ENCODE measurements at places on chromosomes 12 and 14.

DNA sequence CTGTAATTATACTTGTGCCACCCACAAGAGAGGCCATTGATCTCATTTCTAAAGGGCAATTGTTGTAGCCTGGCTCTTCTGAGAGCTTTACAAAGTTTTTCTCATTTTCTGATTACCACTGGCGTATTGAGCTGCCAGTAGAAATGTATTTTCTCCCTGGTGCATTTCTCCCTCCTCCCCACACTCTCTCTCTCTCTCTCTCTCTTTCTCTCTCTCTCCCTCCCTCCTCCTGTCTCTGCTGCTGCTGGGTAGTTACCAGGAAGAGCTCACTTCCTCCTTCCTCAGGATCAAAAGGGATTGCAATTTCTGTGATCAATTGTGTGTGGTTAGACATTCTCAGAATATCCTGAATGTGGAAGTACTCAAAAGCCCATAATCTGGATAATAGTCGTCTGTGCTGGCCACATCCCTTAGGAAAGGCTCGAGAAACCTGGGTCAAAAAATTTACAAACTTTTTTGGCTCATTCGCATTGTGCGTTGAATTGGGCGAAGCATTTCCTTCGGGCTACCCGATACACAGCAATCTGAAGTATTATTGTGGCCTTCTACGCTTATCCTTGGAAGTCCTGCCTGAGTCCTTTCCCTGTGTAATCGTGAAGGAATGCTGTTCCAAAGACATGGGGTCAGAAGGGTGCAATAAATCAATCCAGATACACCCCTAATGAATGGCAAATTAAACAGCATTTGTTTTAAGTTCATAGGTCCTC is 254.8 kb downstream of the MSRB3 start:
- DNase-seq: no peak

GRCh38 chr14:38187528-38187927 is 20.2 kb upstream of the SSTR1 start:
- no peak for DNase-seq

DNA sequence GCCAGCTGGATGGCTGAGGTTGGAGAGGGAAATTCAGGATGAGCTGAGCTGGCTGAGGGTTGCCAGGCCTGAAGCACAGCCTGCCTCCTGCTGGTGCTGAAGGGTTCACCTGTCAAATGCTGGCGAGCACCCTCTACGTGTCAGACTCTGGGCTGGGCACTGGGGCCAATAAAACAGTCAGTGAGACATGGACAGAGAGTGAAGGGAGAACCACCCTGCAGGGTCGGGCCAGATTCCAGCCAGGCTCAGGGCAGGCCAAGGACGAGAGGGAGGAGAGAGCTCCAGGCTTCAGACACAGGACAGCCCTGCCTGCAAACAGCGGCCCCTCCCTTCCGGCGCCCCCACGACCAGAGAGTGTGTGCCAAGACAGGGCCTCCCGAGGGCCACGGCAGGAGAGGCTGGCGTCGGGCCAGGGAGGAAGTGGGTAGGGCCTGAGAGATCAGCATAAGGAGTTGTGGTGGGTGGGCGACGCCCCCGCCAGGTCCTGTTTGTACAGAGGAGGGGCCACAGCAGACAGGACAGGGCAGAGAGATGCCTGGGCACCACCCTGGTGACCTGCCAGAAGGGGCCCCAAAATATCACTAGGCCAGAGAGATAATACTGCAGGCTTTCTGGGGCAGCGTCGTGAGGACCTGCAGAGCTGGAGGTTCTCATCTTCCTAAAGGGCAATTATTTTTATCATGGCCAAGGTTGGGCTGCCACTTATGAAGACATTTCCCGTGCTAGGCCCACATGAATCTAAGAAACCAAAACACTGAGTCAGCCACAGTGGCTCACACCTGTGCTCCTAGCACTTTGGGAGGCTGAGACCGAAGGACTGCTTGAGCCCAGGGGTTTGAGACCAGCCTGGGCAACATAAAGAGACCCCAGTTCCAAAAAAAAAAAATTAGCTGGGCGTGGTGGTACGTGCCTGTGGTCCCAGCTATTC is 73.1 kb upstream of the GPR68 start:
- peak; percentile 47 for DNase-seq

DNA sequence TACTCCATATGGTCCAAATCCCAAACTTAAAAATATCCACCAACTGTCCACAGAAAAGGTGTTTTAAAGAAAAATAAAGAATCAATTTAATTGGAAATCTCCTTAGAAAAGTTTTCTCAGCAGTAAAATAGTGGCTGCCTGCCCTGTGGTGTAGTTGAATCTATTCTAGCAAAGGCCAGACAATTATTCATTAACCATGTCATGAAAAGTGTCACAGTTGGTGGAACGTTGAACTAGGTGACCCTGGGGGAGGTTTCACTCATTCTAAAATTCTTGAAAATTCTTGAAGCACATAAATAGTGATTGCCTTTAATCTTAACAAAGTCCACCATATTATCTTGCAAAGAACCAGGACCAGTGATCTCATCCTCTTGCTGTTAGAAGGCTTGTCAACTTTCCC is 78.4 kb upstream of the GZMB start:
- DNase-seq: no peak

DNA sequence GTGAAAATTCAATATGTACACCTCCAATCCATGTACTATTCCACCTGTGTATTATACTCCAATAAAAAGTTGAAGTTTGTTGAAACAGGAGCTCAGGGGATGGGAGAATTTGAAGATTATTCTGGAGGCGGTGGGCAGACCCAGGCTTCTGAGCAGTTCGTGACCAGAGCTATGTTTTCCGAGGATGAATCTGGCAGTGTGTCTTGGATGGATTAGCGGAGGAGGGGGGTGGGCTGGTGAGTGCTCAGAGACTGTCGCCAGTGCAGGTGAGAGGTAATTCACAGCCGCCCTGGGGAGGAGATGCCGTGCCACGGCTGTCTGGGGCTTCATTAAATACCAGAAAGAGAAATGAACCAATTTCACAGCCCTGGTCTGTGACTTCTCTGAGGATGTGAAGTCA is 283.0 kb upstream of the RTL1 start:
- no peak for DNase-seq

- DNase-seq: no peak
Measured at GRCh38 chr14:40847480-40847879, 759.2 kb upstream of the LRFN5 start.

GRCh38 chr12:130873825-130874224 is 2.0 kb downstream of the RAN start:
- no peak for DNase-seq

- DNase-seq: no peak
Measured at GRCh38 chr14:22597771-22598098, 365 bp upstream of the ABHD4 start.

DNA sequence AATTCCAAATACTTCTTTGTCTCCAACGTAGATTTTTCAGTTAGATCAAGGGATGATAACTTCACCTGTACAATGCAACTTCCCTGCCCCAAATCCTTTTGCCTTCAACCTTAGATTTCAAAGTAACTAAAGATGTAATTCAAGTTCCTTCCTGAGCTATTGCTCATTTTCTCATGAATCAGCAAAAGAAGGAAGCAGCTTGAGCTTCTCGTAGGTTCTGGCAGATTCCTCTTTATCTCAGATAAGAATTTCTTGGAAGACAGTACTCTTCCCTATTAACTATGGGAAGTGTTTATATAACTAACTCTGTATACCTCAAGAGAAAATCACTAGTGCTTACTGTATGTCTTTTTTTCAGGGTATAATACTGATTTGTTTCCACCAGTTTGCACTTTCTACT is 203.8 kb downstream of the RASSF9 start:
- no peak for DNase-seq

DNA sequence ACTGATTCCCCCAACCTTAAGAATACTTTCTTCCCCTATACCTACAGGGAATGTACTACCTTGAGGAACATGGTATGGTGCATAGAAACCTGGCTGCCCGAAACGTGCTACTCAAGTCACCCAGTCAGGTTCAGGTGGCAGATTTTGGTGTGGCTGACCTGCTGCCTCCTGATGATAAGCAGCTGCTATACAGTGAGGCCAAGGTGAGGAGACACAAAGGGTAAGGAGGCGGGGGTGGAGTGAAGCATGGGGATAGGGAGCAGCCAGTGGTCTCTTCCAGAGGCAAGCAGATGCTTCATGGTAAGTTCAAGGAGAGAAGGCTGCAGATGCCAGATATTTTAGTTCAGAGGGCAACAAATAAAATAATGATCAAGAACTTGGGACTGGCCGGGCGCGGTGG is 6.6 kb upstream of the PA2G4 start:
- no peak for DNase-seq

DNA sequence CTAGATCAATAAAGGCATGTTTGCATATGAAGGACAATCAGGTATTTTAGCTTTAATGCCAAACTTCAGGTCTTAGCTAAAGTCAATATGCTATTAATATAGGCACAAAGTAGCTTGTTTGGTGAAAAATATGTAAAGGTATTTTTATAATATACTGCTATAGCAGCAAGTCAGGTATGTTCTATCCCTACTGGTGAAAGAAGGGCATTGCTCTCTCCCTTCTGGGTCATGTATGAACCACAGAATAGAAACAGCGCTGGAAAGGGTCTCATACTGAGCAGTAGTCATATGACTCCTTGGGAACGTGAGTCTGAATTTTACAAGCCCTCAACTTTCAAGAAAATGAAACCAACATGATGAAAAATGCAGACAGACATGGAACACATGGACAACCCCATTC is 314.6 kb downstream of the GRIN2B start:
- DNase-seq: no peak

GRCh38 chr12:92543359-92543758 is 159.4 kb upstream of the PLEKHG7 start:
- no peak for DNase-seq

- no peak for DNase-seq
Measured at GRCh38 chr12:56122637-56123036, 4.6 kb downstream of the ZC3H10 start.

- DNase-seq: no peak
Measured at GRCh38 chr14:54343272-54344121, 53.3 kb upstream of the CDKN3 start.

DNA sequence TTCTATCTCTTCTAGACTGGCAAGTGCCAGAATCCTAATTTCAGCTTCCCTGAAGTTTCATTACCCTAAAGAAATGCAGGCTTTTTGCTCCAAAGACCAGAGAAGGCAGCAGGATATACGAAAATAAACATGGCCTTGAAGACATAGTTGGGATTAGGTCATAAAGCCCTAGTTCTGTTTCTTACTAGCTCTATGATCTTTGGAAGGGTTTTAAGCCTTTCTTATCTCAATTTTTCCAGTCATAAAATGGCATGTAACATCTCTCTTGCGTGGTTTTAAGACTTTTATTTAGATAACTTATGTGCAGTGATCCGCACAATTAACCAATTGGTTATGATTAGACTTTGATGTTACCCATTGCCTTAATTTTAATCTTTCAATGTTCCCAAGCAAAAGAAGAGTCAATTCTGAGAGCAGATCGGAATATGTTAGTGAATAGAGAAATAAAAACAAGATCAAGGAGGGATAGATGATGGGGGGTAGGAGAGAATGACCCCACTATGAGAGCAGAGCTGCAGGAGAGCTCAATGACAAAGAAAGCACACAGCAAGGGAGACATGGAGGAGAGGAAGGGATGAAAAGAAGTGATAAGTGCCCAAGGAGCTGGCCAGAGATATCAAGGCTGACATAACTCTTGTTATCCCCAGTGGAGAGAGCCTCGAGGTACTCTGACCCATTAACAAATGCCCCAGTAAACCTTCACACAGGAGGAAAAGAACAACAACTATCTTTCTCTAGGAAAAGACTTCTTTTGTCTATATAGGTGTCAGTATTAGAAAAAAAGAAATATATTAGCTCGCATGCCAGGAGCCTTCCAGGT is 53.0 kb upstream of the ANP32D start:
- DNase-seq: no peak

GRCh38 chr14:67514203-67514607 is 18.9 kb upstream of the PLEKHH1 start:
- no peak for DNase-seq

GRCh38 chr12:130029151-130029550 is 125.3 kb upstream of the TMEM132D start:
- no peak for DNase-seq

GRCh38 chr14:100399052-100399849 is 76.1 kb downstream of the SLC25A47 start:
- no peak for DNase-seq

DNA sequence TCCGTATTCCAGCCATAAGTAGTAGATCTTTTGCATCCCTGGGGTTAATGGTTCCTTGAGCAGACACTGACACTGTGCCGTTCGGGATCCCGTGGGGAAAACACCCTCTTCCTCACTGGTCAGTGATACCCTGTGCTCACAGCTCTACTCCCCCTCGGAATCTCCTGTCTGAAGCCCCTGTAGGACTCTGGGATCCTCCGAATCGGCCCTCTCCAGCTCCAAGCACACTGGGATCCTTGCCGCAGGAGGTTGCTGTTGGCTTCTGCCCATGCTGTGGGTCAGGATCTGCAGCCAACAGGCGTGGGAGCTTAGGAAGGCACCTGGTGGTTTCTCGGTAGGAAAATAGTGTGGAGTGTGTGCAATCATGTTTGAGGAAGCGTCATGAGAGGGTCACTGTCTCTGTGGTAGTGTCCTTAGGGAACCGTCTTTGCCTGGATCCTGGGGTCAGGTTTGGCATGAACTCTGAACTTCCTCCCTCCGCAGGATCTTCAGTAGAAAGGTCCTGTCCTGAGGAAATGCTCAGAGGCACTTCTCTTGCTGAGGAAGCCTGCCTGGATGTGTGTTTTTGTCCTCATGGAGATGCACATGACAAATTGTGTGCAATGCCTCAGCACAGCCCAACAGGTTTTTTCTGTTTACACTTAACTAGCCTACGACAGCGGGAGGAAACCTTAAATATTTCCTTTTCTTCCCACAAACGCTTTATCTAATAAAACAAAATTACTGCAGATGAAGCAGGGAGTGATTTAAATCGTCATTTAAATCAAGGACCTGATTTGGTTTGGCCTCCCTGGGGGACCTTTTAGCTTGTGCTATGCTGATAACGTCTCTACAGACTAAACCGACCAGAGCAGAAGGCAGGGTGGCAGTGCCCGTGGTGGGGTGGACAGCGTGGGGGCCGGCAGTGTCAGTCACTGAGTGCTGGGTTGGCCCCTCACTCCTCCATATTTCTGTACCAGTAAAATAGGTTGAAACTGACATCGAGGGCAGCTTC is 18.7 kb downstream of the FBXL14 start:
- DNase-seq: no peak

DNA sequence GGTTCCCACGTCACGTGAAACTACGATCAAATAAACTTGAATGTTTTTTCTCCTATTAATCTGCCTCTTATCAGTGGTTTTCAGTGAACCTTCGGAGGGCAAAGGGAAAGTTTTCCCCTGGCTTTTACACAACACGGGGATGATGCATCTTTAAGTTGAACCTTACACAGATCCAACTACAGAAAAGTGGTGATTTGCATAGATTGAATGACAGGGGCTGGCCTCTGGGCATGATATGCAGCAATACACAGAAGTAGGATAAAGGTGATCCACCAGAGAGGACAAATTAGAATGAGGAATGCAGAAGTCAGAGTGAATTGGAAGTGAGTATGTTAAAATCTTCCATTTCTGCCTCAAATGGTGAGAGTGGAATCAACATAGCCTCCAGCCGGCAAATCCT is 11.6 kb downstream of the GSG1 start:
- no peak for DNase-seq

- DNase-seq: peak; percentile 58
Measured at GRCh38 chr14:20873370-20874177, 17.6 kb upstream of the RNASE3 start.

Measured in stimulated activated CD8-positive, alpha-beta memory T cell treated with anti-CD3 and anti-CD28 coated beads, Interleukin-15, amount 100 ng/mL, for 24 hours (primary cell).